ENCODE measurements at places on chromosomes 6 and 20. TPM values are rescaled to one million over a fixed set of nuclear protein-coding genes. Genes with fewer than 3 reads are reported as not detected.

The SLC2A10 gene
- polyA plus RNA-seq: 22.0 TPM

The C6orf58 gene
- not detected for polyA plus RNA-seq

The LTA gene
- not detected for polyA plus RNA-seq

The KCNG1 gene
- polyA plus RNA-seq: 54.6 TPM

The SCUBE3 gene
- 41.5 TPM for polyA plus RNA-seq

The RWDD2A gene
- polyA plus RNA-seq: 3.5 TPM

The TFAP2D gene
- polyA plus RNA-seq: not detected

The B3GALT4 gene
- 0.70 TPM for polyA plus RNA-seq

The FKBP1C gene
- 3.1 TPM for polyA plus RNA-seq
